ENCODE measurements at places on chromosomes 7 and 10.

DNA sequence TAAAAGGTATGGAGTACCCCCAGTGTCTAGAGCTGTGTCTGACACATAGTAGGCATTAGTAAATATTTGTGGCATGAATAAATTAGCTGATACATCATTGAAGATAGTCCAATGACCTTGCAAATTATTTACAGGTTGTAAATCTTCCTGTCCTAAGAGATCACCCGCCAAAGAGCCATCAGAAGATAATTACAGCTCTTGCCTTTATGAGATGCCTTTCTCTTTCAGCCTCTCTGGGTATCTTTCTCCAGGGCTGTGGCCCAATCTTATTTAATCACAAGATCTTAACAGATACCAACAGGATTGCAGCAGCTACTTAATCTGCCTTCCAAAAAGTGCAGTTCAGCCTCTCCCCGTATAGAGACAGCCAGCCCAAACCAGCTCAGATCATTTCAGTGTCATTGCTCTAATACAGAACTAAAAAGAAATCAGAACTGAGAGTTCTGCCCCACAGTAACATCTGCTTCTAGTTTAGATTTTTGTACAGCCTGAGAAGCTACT, 41.5 kb downstream of the MYOF start:
- DNase-seq = no peak

DNA sequence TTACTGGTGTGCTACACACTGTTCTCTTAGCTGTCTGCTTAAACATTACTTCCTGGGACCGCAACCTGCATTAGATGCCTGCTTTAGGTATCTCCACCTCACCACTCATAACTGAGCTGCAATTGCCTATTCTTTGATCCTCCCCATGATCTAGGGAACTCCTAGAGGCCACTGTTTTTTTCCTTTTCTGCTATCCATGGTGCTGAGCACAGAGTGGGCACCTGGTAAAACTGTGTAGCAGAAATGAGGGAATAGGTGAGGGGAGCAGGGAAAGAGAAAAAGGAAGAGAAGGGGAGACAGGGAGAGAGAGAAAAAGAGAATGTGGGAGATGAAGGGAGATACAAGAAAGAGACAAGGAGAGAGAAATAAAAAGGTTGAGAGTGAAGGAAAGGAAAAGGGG, 434.9 kb downstream of the ADRA2A start:
- no peak for DNase-seq

GRCh38 chr7:12031638-12032037, 179.5 kb upstream of the TMEM106B start:
- DNase-seq = no peak

GRCh38 chr10:97822261-97822687, 27.4 kb upstream of the GOLGA7B start:
- no peak for DNase-seq

- DNase-seq = no peak
Observed at GRCh38 chr7:19692111-19692828, 16.6 kb downstream of the POLR1F start.

GRCh38 chr10:102628451-102628911, 15.8 kb upstream of the TRIM8 start:
- no peak for DNase-seq

GRCh38 chr7:50207251-50207564, 97.3 kb upstream of the IKZF1 start:
- no peak for DNase-seq

DNA sequence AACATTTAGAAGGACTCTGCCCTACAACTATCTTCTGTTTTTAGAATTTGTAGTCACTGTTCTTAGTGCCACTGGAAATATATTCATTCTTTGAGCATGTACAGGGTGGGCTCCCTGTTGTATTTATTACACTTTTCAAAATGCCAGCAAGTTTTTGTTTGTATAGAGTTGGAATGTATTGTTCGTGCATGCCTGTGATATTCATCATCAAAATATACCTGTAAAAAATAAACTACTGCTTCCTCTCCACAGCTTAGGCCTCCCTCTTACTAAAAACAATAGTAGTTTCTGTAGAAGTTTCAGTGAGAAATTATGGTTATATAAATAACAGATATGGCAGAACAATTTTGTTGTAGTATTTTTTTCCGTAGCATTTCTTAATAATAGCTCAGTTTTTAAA, 61.6 kb downstream of the NHLRC2 start:
- no peak for DNase-seq

DNA sequence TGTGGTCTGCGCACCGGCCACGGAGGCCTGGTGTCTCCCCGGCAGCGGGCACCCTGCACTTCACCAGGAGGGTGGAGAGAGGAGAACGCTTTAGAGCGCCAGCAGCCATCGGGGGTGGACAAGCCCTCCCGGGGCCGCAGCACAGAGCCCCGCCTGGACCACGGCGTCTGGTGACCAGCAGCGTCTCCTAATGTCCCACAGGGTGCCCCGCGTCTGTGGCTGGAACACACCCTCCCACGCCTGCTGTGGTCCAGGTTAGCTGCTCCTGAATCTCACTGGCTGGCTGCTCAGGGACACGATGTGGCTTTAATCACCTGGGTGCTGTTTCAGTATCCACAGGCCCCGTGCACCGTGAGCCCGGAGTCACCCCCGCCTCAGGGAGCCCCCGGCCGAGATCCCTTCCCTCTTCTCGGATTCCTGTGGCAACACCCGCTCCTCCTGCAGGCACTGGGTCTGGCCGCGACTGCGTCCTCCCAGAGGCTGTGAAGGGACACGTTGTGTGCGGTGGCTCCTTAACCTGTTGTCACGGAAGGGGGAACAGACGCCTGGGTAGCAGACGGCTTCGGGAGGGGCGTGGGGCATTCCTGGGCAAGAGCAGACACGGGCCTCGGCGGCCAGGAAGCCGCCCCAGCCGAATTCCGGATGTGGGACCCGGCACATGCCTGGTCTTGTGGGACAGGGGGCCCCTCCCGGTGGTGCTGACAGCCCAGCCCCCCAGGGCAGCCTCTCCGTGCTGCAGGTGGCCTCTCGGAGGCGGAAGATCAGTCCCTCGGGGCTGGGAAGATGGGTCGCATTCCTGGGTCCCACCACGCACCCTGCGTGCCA, 78.9 kb downstream of the FOXL3 start:
- no peak for DNase-seq

DNA sequence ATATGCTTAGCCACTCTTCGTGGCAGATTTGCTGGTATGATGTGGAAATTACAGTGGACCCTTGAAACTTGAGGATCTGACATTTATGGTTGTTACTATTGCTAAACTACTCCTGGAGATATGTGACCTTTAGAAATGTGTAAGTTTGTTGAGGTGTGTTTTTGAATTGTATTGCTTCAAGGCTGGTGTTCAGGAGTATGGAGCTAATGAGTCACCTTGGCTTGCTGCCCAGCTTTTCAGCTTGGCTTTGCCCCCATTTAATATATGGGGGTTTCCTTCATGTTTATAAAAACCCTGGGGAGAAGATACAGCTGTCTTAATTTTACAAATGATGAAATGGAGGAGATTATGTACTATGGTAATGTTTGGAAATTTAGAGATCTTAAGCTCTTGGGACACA, 11.6 kb downstream of the HBP1 start:
- DNase-seq = no peak

- DNase-seq = no peak
Observed at GRCh38 chr10:91987397-91988037, 63.9 kb downstream of the BTAF1 start.

GRCh38 chr7:116477625-116478024, 21.9 kb upstream of the CAV2 start:
- no peak for DNase-seq

DNA sequence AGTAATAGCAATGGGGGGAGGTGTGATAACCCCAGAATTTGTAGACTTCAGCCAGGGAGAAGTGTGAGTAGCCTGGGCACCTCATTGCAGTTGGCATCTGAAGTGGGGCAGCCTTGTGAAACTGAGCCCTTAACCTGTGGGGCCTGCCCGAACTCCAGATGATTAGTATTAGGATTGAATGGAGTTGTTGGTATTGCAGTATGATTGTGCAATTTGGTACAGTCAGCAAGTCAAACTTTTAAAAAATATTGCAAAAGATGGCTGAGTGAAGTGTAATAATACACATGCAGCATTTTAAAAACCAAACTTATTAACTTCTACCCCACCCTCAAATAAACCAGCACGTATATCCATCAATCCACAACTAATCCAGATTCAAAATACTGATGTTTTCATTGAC, 9.3 kb downstream of the RBM33 start:
- no peak for DNase-seq

- no peak for DNase-seq
Observed at GRCh38 chr7:111705807-111706206, 143.5 kb upstream of the IMMP2L start.

DNA sequence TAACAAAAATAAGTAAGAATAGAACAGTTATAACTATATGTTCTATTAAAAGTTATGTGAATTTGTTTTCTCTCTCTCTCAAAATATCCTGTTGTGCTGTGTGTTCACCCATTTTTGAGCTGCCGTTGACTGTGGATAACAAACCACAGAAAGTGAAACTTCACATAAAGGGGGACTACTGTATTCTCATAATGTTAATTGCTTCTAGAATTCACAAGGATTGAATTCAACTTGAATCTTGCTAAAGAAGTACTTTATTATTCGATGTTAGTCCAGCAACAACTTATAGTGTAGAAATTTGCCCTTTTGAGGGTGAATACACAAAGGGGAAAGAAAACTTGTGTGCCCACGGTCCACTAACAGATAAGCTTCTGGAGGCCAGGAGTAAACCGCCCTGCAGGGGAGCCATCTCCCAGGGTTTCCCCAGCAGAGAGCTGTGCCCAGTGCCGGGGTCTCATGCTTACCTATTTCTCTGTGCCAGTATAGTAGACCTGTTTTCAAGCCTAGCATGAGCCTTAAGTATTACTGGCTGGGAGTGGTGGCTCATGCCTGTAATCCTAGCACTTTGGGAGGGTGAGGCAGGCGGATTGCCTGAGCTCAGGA, 87.1 kb downstream of the KAT6B start:
- no peak for DNase-seq

GRCh38 chr10:121556455-121556854, 41.8 kb downstream of the FGFR2 start:
- no peak for DNase-seq

Data from cortex of kidney (tissue), 1 donor.